ENCODE measurements at places on chromosomes 12 and 14. TPM values are rescaled to one million over a fixed set of nuclear protein-coding genes. Genes with fewer than 3 reads are reported as not detected.

GRCh38 chr14:38250331-38250730, 5.6 kb downstream of the CLEC14A start:
- no peak for DNase-seq

DNA sequence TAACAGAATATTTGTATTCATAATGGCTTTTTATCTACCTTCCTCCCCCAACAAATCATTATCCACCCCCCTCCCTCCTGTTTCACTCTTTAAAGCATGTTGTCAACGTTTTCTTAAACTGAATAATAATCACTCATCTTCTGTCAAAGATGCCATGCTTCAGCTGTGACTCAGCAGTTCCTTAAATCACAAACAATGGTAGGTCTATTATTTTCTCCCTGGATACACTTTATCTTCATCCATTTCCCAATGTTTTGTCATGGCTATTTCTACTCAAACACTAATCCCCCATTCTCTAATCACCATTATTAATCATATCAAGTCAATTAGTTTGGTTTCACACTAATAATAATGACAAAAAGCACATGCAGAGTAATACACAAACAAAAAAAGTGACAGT, 6.5 kb downstream of the CLEC12B start:
- no peak for DNase-seq

KRT6C gene
- not detected for total RNA-seq

GRCh38 chr14:40870252-40870651, 736.4 kb upstream of the LRFN5 start:
- DNase-seq, result no peak

GUCY2C gene
- total RNA-seq, result not detected

DEGS2 gene
- total RNA-seq, result not detected

DNA sequence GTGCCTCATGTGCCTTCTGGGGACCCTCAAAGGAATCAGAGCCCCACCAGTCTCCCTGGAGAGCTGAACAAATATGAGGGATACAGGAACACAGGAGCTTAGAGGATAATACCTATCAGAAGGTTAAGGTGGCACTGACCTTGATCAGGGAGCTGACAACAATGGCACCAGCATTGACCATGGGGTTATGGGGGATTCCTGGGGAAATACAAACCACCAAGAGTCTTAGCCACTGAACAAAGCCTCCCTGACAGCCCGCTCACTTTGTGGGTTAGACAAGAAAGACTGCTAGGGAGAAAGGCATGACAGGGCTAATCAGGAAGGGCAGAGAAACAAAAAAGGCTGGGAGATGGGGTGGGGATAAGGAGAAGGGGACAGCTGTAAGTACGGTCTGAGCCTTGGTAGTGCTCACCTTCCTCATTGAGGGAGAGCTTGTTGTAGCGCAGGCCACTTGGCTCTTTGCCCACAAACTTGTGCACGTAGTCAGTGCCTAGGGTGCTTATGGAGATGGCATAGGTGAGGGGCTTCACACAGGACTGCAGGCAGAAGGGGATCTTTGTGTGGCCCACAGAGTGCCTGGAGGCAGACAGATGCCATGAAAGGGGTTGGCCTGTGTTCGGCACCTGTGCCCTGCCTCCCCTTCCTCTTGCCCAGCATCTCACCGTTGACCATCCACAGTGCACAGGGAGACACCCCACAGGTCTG, 9.3 kb downstream of the SPRYD4 start:
- no peak for DNase-seq

NUDT4 gene
- total RNA-seq, result 56.3 TPM
